Karpas-422 (cell line): ENCODE measurements at places on chromosomes 16 and 17.

- DNase-seq, result no peak
Measured at GRCh38 chr17:77499699-77500435, 359.1 kb downstream of the SEC14L1 start.

- DNase-seq, result peak; percentile 47
Measured at GRCh38 chr16:4383591-4384444, 12.2 kb downstream of the VASN start.

DNA sequence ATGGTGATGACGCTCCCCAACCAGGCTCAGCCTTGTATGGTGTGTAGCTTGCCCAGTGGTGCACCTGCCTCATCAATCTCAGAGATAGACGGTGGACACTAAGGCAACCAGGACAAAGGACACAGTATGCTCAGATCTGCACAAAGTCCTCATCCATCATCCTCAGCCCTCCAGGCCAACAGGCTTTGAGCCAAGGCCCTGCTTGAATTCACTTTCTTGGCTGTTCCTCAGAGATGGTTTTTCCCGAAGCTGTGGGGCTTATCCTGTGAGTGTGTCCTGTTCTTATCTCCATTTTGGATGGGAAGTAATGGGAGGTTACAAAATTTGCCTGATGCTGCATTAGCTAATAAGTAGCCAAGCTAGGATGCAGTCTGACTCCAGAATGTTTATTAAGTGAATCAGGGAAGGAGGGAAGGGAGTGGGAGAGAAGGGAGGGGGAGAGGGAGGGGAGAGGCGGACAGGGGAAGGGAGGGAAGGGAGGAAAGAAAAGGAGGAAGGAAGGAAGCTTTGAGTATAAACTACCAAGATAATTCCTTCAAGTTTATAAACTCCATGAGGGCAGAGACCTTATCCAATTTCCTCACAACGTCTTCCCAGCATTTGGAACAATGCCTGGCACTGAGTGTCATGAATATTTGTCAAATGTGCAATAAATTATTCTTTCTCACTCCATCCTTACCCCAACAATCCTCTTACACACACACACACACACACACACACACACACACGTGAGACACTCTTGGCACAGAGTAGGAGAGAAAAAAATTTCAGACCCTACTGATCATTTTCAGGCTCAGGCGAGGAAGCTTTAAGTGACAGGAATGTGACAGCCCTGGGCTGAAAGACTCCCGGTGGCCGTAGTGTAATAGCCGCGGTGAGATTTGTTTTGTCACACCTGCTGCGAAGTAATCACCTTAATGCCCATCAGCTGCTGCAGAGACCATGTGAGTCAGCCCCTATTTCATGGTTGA is 84.3 kb downstream of the BMERB1 start:
- no peak for DNase-seq

DNA sequence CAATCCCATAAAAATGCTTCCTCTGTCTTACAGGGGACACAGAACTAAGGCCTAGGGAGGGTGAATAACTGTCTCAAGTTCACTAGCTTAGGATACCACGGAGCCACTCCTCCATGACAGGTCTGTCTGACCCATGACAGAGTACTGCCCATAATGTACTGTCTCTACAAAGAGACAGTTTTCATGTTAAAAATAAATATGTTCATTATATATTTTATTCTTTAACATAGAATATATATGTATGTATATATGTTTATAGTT is 28.3 kb upstream of the DYNLRB2 start:
- DNase-seq, result no peak

- no peak for DNase-seq
Measured at GRCh38 chr17:82804442-82805191, 35.2 kb downstream of the ZNF750 start.

DNA sequence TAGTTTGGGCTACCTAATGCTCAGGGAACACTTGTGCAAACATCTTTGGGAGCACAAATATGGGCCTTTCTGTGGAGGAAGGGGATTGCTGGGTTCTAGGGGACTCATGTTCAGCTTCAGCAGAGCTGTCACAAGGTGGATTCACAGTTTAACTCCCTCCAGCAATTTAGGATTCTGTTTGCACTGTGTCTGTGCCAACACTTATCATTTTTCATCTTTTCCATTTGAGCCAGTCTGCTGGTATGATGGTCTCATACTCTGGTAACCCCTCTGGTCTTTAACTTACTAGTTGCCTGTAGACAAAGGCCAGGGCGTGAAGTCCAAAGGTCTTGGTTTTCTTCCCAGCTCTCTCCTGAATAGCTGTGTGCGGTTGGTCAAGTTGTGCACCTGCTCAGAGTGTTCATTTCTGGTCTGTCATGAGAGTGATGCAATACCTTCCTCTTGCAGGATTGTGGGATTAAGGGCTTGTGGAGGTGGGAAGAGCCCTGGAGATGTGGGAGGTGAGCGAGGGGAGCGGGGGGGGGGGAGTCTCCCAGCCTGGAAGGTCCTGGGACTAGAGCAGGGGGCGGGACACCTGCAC is 152.6 kb downstream of the CMIP start:
- no peak for DNase-seq

GRCh38 chr16:22785552-22785951 is 28.4 kb upstream of the HS3ST2 start:
- DNase-seq, result no peak

DNA sequence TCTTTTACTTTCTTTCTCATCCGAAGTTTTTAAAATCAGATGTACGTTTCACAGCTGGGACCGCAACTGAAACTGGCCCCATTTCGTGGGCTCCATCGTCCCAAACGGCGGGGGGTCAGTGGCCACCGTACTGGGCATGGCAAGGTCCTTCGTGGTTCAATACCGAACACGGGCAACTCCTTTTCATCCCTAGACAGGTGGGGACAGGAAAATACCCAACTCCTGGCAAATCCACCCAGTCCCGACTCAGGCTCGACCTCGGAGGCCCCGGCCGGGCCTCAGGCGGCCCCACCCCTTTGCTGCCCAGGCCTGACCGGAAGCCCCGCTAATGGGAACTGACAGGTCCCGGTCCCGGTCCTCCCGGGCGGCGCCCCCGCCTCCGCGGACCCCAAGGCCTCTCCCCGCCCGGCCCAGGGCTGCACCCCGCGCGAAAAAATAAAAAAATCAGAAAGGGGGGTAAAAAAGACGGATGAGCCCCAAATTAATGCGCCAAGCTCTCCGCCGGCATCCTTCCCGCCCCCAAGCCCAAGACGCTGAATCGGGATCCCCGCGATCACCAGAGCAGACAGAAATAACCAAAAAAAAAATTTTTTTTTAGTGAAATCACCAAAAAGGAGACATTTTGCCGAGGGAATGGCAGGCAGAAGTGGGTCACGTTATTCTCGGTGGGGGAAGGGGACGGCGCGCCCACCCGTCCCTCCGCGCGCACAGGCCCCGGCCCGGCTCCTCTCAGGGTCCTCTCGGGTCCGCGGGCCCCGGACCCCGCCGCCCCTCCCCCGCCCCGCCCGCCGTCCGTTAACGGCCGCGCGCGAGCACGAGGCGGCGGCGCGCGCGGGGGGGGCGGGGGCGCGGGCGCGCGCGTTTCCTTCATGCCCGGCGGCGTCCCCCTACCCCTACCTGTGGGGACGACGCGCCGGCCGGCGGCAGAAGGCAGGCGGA is 562 bp downstream of the ZC3H7A start:
- DNase-seq, result peak; percentile 65

DNA sequence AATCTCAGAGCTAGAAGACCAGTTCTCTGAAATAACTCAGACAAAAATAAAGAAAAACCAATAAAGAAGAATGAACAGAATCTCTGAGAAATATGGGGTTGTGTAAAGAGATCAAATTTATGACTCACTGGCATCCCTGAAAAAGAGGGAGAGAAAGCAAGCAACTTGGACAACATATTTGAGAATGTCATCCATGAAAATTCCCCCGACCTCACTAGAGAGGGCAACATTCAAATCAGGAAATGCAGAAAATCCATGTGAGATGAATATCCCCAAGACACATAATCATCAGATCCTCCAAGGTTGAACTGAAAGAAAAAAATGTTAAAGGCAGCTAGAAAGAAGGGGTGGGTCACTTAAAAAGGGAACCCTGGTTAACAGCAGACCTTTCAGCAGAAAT is 32.1 kb downstream of the TANC2 start:
- DNase-seq, result no peak

DNA sequence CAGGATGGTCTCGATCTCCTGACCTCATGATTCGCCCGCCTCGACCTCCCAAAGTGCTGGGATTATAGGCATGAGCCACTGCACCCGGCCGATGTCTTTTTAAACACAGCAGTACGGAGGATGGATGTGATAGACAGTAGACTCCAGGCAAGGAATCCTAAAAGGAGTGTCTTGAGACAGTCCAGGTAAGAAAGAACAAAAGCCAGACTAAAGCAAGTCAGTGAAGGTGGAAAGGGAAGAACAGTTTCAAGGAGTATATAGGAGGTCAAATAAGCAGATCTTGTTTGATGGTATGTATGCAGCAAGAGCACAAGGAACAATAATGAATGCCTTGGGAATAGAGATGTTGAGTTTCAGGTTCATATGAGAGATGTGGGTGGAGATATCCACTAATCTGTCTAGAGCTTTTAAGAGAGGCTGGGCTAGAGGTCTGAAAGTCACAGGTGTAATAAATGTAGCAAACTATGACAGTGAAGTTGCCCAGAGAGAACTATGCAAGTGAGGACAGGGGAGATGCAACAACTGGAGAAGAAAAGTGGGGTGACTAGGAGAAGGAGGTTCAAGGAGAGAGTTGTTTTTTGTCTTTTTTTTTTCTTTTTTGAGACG is 4.5 kb downstream of the TUBD1 start:
- DNase-seq, result no peak

GRCh38 chr17:40038882-40039513 is 15.2 kb downstream of the MED24 start:
- DNase-seq, result no peak

- DNase-seq, result no peak
Measured at GRCh38 chr16:27290562-27290961, 22.0 kb upstream of the NSMCE1 start.

DNA sequence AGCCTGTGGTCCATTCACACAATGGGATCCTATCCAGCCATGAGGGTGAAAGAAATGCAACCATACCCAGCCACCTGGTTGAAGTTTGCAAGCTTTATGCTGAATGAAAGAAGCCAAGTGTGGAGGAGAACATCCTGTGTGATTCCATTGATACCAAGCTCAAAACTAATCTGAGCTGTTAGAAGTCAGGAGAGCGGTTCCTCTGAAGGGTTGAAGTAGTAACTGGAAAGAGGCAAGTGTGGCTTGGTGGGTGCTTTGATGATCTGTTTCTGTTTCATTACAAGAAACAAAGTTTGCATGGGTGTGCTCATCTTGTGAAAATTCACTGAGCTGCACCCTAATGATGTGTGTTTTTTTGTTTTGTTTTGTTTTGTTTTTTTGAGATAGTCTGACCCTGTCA is 99.4 kb downstream of the SALL1 start:
- DNase-seq, result no peak

- DNase-seq, result no peak
Measured at GRCh38 chr17:82873521-82873920, 33.7 kb upstream of the ZNF750 start.

- DNase-seq, result no peak
Measured at GRCh38 chr16:1766701-1767100, 4.6 kb downstream of the NME3 start.

- DNase-seq, result no peak
Measured at GRCh38 chr16:87740909-87741424, 24.8 kb downstream of the KLHDC4 start.

DNA sequence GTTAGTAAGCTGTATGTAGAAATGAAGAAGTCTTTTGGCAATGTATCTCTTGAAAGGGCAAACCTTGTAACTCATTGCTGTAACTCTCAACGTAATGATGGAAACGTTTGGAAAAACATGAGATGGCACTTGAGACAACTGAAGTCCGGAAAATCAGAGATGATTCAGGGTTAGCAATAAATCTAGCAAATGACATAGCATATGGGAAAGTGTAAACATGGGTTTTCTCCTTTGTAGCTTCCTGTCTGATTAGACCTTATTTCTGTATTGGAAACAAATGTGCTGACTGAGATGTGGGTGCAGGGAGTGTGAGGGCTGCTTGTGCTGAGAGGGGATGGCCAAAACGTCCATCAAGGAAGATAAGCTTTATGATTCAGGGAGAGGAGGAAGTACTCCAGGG is 110.7 kb upstream of the FAM20A start:
- no peak for DNase-seq

- DNase-seq, result no peak
Measured at GRCh38 chr16:25080420-25081131, 31.0 kb upstream of the LCMT1 start.

- DNase-seq, result no peak
Measured at GRCh38 chr17:43873091-43873490, 26.1 kb downstream of the CD300LG start.

- DNase-seq, result no peak
Measured at GRCh38 chr17:21210411-21211076, 3.4 kb downstream of the TMEM11 start.

DNA sequence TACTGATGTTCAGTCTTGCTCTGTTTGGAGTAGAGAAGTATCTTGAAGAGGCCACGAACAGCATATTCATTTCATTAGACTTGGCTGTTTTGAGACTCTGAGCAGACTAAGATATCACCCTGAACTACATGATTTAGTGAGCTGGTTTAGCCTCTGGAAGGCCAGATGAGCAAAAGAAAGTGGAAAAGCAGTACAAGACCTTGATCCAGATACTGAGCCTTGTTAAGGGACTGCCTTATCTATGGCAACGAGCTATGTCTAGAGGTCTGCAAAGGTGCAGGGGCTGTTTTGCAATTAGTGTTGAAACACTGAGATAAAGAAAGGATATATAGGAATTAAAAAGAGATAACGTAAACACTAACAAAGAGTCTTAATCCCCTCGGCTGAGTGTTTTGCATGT is 231.4 kb downstream of the IRX3 start:
- DNase-seq, result no peak

DNA sequence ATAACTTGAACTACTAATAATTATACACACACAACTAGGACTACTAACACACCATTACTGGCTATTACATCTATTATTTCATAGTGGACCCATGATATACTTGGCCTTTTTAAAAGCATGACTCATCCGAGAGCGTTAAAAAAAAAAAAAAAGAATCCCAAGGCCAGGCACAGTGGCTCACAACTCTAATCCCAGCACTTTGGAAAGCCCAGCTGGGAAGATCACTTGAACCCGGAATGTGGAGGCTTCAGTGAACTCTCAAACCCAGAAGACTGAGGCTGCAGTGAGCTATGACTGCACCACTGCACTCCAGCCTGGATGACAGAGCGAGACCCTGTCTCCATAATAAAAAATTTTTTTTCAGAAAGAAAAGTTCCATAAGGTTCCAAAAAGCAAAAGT is 3.1 kb downstream of the GLG1 start:
- no peak for DNase-seq

DNA sequence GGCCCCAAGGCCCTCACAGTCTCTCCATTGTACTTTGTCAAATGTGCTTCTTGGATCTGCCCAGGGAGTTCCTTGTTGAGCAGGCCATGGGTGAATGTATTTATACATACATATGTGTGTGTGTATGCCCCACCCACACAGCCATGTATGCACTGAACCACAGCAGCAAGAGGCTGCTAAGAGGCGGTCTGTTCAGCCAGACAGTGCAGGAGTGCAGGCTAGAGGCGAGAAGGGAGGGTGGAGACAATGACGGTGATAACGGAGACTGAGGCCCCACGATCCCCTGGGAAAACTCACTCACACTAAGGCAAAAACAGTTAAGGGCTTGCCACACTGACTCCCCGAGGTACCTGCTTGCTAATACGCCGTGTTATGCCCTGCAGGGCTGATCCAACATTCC is 151.0 kb upstream of the CDC42EP4 start:
- DNase-seq, result no peak

GRCh38 chr16:70162041-70162451 is 11.5 kb upstream of the CLEC18C start:
- DNase-seq, result no peak
